ENCODE measurements at places on chromosomes 7 and 10.

- no peak for DNase-seq
These were observed 538.5 kb downstream of the HTR7 start for GRCh38 chr10:90319188-90319914.

- DNase-seq: no peak
These were observed 2.4 kb downstream of the TCTN3 start for GRCh38 chr10:95691281-95691680.

DNA sequence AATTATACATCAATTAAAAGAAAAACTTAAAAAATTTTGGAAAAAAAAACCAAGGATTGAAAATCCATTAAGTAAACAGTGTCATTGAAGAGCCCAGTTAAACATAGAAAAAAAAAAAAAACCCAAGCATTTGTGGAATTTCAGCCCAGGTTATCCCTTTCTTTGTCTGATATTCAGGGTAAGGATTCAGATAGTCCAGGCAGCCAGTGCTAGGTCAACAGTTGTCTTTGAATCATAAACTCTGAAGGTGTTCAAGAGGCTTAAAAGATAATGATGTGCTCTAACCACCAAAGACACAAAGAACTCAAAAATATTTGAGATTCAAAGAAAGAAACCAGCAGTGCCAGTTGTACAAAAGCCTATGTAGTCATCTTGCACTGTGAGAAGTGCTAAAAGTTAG lies 270.3 kb upstream of the DKK1 start:
- no peak for DNase-seq

DNA sequence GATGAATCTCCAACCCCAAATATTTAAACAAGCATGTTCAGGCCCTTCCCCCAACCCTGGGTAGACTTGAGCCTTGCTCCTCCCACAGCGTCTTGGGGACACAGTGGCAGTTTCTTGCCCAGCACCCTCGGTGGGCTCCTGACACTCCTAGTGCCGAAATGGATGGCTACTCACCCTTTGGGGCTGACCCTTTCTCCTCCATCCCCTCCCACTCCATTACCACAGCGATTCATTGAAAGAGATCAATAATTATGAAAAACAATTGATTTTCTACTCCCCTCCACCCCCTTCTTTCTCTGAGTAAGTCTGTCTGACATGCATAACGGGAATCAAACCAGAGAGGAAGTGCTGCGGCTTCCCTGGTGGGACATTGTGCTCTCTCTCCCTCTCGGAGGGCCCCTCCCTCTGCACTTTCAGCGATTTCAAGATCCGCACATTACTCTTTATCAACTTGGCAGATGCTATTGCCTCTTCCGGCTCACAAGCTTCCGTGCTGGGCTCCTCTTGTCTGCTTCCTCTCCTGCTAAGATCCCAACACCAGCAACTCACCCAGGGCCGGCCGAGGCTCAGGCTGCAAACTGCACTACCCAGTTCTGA lies 79.0 kb upstream of the PLXNA4 start:
- DNase-seq: peak; percentile 54

GRCh38 chr10:120183546-120183945 lies 273.5 kb upstream of the PLPP4 start:
- DNase-seq: no peak

- DNase-seq: no peak
These were observed 931.1 kb downstream of the CNTNAP2 start for GRCh38 chr7:147047696-147048095.

- DNase-seq: no peak
These were observed 47.2 kb downstream of the TMEM270 start for GRCh38 chr7:73908123-73908611.

GRCh38 chr10:95391581-95392216 lies 100.9 kb upstream of the PDLIM1 start:
- DNase-seq: no peak

All from activated T-cell treated with anti-CD3 and anti-CD28 coated beads, Interleukin-2, amount 50 U/mL, for 24 hours (primary cell).